A375 (cell line): ENCODE measurements at places on chromosomes 5 and 9. TPM values are rescaled to one million over a fixed set of nuclear protein-coding genes. Genes with fewer than 3 reads are reported as not detected.

The GMCL2 gene
- total RNA-seq: not detected in 2 replicates

The FBN2 gene
- 0.04 and 0.16 TPM in 2 replicates for total RNA-seq

The LURAP1L gene
- 13.7 and 20.0 TPM in 2 replicates for total RNA-seq

The PCDHGA6 gene
- total RNA-seq: 1.2 and 1.5 TPM in 2 replicates

The TRAF1 gene
- total RNA-seq: 7.8 and 7.9 TPM in 2 replicates

The NNT gene
- 35.2 and 38.3 TPM in 2 replicates for total RNA-seq

The GCNT4 gene
- total RNA-seq: not detected in 2 replicates

The OMD gene
- not detected in 2 replicates for total RNA-seq

The N4BP3 gene
- 0.03 and 0.15 TPM in 2 replicates for total RNA-seq

The CCIN gene
- total RNA-seq: not detected in 2 replicates

The SLC4A9 gene
- total RNA-seq: not detected in 2 replicates

The LCN15 gene
- total RNA-seq: not detected in 2 replicates

The RPS14 gene
- total RNA-seq: 3,988 and 4,239 TPM in 2 replicates

The CACFD1 gene
- total RNA-seq: 5.4 and 5.7 TPM in 2 replicates

The NUTM2G gene
- total RNA-seq: not detected in 2 replicates

The STARD4 gene
- 8.9 and 10.8 TPM in 2 replicates for total RNA-seq

The GHR gene
- total RNA-seq: 1.1 and 1.4 TPM in 2 replicates

The TTLL11 gene
- total RNA-seq: 2.9 and 5.2 TPM in 2 replicates

The TEK gene
- 0.16 and 0.30 TPM in 2 replicates for total RNA-seq

The CYLC2 gene
- total RNA-seq: not detected in 2 replicates

The SPATA6L gene
- 2.1 and 2.3 TPM in 2 replicates for total RNA-seq

The CYSRT1 gene
- 0.29 and 0.98 TPM in 2 replicates for total RNA-seq
